ENCODE measurements at places on chromosomes 6 and 20.
A peak's percentile ranks its signal among the peaks of the same experiment; 100 is the strongest.

GRCh38 chr6:134437376-134437775 is 119.5 kb upstream of the SGK1 start:
- DNase-seq = peak; percentile 25

GRCh38 chr6:85942844-85943243 is 300.2 kb upstream of the SYNCRIP start:
- no peak for DNase-seq

DNA sequence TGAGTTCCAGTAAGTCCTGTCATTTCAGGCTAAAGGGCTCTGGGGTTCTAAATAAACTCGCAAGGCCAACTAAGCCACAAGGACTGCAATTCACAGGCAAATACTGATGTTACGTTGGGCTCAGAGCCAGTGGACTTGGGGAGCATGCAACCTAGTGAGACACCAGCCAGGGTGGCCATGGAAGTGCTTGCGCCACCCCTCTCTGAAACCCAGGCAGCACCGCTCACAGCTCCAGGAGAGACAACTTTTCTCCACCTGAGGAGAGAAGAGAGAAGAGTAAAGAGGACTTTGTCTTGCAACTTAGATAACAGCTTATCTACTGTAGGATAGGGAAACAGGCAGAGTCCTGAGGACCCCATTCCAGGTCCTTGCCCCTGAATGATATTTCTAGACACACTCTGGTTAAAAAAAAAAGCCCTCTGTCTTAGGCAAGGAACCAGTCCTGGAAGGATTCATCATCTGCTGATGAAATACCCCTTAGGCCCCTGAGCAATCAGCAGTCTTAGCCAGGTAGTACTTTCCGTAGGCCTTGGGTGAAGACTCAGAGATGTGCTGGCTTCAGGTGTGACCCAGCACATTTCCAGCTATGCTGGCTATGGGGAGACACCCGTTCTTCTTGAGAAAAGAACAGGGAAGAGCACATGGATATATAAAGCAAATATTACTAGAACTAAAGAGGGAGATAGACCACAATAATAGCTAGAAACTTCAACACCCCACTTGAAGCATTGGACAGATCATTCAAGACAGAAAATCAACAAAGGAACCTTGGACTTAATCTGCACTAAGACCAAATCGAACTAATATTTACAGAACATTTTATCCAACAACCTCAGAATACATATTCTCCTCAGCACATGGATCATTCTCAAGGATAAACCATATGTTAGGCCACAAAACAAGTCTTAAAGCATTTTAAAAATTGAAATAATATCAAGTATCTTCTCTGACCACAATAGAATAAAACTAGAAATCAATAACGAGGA is 31.5 kb upstream of the TBC1D32 start:
- DNase-seq = no peak

GRCh38 chr6:90811596-90812226 is 224.8 kb upstream of the MAP3K7 start:
- no peak for DNase-seq

- no peak for DNase-seq
These were observed 3.6 kb downstream of the SHLD1 start for GRCh38 chr20:5753814-5754213.

DNA sequence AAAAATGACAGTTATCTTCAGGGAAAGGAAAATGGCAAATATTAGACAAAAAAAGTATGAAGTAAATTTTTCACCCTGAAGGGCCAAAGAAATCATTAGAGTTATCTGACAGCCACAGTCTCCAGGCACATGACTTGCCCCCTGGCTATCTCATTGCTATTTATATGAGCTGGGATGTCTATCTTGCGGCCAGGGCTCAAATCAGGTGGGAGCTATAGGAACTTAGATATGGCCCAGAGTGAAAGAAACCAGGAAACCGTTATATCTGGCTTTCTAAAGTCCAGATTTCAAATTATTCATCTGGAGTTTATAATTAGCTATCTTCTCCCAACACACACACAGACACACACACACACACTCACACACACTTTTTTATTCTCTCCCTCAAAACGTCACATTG is 135.3 kb upstream of the EEF1E1 start:
- no peak for DNase-seq

- no peak for DNase-seq
These were observed 41.7 kb downstream of the SYNE1 start for GRCh38 chr6:152595499-152595898.

GRCh38 chr6:9057937-9058336 is 622.6 kb upstream of the SLC35B3 start:
- DNase-seq = no peak

GRCh38 chr6:118649918-118650581 is 1.3 kb downstream of the CEP85L start:
- DNase-seq = no peak

DNA sequence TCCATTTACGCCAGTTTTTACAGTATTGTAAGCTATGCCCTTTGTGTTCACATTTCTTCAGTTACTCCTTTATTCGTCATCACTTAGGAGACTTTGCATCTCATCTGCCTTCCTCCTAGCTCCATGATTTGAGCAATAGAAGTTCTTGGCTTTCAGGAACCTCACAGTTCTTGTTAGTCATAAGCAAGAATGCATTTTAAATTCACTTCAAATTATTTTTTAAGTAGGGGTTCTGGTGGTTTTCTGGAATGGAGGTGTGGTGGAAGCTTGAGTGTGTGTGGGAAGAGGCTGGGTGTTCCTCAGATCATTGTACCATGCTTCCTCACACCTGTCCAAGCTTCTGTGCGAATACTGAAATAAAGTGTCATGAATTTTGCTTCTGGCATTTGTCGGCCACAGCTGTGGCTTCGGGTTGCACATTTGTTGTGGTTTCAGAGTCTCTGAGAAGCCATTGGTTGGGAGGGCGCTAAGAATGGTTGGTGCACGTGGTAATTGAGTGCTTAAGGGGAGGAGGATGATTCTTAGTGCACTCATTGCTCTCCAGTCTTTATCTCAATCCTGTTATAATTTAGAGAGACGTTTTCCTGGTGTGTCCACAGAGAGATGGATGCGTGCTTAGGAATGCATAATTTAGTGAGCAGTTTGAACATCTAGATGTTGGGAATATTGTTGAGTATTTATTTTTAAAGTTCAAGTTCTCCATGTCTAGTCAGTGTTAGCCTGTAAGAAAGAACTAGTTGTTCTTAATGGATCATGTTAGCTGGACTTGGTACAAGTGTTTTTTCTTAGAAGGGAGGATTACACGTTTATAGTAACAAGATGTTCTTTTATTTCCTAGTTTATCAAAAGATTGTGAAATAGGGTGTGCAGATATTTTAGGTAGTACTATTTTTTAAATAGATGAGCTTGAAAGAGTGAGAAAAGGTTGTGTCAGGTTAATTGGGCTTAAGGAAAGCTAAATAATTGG is 31.9 kb downstream of the FOXO3 start:
- peak; percentile 45 for DNase-seq

All from activated CD4-positive, alpha-beta T cell treated with anti-CD3 and anti-CD28 coated beads, Interleukin-2, amount 50 U/mL, for 48 hours (primary cell).